ENCODE measurements at places on chromosomes 1 and 21.
A peak's percentile ranks its signal among the peaks of the same experiment; 100 is the strongest.

DNA sequence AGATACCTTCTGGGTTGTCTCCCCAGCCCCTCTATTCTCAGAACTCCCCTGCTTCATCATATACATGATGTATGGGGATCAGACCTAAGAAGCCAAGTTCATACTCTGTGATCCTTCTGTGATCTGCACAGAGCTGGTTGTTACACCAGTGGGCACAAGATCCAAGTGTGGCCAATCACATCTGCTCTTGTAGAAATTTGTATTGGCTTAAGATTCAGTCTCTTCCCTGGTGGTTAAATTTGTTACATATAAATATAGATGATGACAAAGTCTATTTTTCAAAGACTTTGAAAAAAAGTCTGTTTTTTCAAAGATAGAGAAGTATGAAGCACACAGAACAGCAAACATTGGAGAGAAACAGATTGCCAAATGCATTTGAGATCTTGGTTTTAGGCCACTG, 135.8 kb upstream of the FGGY start:
- DNase-seq = no peak

GRCh38 chr1:191629836-191630235, 528.4 kb upstream of the RGS18 start:
- DNase-seq = no peak

DNA sequence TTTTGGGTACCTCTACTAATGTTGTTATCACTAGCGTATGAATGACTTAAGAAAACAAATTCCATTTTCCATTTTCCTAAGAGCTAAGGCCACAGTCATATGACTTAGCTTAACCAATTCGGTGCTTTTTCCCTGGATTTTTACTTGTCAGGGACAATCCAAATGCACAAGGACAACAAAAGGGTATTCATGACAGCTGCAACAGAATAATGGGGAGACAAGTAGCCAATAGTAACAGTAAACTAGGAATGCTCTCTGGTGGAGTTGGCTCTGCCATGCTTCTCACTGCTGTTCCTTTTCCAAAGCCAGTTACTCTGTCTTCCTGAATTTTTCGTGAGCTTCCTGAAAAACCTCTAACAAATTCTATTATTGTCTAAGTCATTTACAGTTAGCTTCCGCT, 52.9 kb downstream of the LRRIQ3 start:
- DNase-seq = peak; percentile 40

GRCh38 chr1:28296401-28297261, 32.2 kb upstream of the MED18 start:
- DNase-seq = no peak

DNA sequence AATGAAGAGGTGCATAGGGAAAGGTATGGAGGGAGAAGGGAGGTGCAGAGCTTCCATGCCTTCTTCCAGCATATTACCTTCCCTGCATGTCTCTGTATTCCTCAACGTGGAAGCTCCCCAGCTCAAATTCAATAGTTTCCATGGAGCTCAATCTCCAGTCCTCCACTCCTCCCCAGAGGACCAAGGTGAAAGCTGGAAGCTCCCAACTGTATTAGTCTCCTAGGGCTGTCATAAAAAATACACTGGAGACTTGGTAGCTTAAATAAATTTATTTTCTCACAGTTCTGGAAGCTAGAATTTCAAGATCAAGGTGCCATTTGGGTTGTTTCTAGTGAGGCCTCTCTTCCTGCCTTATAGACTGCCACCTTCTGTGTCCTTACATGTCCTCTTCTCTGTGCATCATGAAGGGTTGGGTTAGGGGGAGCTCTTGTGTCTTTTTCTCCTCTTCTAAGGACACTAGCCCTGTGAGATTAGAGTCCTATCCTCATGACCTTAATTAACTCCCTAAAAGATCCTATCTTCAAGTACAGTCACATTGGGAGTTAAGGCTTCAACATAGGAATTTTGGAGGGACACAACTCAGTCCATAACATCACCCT, 21.9 kb upstream of the RABGGTB start:
- no peak for DNase-seq

GRCh38 chr1:8477983-8478362, 160.1 kb downstream of the SLC45A1 start:
- DNase-seq = no peak

- DNase-seq = no peak
Measured at GRCh38 chr1:224762046-224762445, 145.9 kb downstream of the CNIH3 start.

GRCh38 chr1:160460683-160461287, 60.4 kb downstream of the VANGL2 start:
- no peak for DNase-seq

DNA sequence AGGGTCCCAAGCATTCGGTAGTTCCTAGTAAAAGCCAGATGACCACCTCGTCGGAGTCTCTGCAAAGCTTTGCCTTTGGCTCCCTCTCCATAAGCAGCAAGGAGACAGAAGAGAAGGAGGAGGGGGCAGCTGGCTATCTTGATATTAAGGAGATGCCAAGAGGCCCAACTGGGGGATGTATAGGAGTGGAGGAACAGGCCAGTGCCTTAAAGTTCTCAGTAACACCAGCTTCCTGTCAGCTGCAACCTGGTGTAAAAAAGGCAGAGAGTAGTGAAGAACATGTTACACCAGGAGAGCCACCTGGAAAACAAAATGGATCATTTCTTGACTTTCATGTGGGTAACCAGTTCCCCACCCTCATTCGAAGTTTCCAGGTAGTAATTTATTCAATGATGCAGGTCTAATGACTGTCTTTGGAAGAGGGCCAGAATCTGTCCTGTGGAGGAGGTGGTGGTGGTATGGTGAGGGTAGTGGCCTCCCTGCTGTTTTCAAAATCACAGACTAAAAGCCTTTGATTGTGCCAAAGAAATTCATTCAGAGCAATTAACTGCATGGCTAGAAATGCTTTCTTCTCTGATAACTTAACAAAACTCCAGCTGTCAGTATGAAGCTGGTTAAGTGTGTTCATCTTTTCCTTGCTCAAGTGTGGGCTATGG, 27.3 kb downstream of the TMEM200B start:
- DNase-seq = no peak
